ENCODE measurements at places on chromosomes 6 and 20.

GRCh38 chr20:34941226-34941625, 14.4 kb downstream of the GSS start:
- DNase-seq, result no peak

- DNase-seq, result no peak
These were observed 56.7 kb downstream of the CD83 start for GRCh38 chr6:14174226-14174625.

DNA sequence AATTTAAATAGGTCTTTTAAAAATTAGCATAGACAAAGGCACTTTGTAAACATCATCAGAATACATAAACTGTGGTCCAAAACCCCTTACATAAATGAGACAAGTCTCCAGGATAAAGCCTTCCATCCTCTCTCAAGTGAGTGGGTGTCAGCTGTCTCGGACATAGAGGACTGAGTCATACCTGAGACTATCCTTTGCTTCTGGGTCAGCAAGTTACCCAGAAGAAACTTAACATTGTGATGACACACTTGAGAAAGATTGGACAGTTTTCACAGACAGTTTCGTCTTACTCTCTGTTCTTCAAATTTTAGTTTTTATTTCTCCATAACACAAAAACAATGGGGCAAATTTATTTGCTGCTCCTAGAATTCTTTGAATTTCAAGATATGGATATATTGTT, 838.0 kb downstream of the DHX35 start:
- peak; percentile 88 for DNase-seq

DNA sequence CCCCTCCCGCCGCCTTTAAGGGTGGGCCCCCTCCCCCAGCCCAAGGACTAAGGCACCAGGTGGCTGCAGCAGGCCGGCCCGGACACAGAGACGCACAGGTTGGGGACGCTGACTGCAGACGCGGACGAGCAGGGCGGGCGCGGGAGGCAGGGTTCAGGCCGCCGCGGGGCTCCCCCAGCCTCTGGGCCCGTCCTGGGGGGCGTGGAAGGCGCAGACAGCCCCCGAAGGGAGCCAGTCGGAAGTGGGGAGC, 9.3 kb downstream of the DUSP15 start:
- no peak for DNase-seq

DNA sequence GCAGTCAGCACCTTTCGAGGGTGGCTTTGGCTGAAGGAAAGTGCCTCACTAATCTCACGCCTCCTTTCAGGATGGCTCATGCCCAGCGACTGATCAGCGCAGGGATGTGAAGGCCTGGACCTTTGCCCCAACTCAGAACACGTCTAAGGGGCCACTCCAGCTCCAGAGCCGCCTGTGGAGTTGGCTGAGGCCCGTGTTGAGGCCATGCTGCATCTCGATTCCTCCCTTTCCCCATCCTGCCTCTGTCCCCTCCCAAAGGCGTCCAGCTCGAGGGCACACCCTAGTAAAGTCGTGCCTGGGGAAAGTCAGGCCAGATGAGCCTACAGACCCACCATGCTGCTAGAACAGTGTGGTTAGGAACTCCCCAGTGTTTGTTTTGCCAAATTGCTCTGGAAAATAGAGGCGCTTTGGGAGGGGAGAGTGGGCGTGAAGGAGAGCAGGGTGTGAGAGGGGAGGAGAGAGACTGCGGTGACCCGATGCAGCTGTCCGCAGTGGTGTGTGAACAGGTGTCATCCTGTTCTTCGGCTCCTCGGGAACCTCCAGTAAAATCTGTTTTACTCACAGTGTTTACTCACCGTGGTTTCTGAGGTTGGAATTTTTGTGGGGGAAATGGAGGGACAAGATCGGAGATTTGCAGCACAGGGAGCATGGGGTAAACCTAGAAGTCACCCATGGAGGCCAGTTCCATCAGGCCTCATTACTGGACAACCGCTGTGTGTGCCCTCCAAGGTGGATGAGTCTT, 85.0 kb upstream of the PMEPA1 start:
- DNase-seq, result no peak

GRCh38 chr20:46931699-46932098, 37.1 kb downstream of the EYA2 start:
- peak; percentile 84 for DNase-seq

DNA sequence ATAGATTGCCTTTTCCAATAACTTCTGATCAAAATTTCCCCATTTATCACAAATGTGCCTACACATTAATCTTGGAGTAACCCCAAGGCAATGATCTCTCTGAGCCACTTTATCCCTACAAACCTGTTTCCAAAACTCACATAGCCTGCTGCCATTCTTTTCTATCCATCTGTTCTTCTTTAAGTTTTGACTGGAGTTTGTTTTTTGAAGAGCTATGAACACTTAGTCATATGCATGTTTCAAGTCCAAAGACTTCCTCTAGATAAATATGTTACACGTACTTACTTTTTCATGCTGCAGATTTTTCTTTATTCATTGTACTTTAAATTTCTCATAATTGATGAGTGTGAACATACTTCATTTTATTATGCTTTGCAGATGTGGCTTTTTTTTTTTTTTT, 488.9 kb upstream of the CITED2 start:
- peak; percentile 64 for DNase-seq

Measured in fibroblast of mammary gland (primary cell).